Activated T-helper 1 cell treated with anti-CD3 and anti-CD28 coated beads, Interleukin-2, amount 50 U/mL, for 16 hours (primary cell): ENCODE measurements at places on chromosomes 2 and 18.

- DNase-seq = no peak
Measured at GRCh38 chr2:199259671-199260070, 198.1 kb downstream of the SATB2 start.

DNA sequence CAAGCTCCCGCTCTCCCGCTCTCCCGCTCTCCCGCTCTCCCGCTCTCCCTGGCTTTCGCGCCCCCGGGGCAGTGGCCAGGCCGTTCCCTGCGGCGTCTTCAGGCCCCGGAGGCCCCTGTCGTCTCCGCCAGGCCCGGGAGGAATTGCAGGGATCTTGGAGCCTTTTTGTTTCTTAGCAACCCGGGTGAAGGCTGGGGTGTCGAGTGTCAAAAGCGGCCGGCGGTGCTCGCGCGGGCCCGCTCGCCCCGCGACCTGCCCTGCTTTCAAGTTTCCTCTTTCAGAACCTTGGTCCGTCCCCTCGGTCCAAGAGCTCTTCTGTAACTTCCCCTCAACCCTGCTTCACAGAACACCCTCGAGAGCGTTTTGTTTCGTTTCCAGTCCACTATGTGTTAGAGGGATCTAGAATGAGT, 1.4 kb downstream of the RNF138 start:
- DNase-seq = no peak

DNA sequence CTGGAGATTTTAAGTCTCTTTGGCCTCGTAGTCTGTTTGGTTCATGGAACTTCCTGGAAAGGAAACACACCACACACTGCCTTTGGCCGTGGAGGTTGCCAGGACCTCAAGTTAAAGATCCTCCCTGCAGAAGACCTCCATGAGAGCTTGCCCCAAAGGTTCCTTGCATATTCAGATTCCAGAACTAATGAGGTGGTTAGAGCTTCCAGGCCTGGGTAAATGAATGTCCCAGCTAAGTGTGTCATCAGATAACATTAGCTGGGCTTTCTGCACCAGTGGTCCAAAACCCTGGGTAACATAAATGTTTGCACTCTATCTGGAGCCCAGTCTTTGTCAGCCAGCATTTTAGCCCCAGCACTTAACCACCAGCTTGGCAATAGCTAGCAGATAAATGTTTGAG, 122.1 kb upstream of the EML6 start:
- no peak for DNase-seq

- DNase-seq = no peak
Measured at GRCh38 chr2:131493199-131493968, 1.2 kb upstream of the MZT2A start.

- no peak for DNase-seq
Measured at GRCh38 chr2:241925277-241925676, 55.7 kb downstream of the RTP5 start.

DNA sequence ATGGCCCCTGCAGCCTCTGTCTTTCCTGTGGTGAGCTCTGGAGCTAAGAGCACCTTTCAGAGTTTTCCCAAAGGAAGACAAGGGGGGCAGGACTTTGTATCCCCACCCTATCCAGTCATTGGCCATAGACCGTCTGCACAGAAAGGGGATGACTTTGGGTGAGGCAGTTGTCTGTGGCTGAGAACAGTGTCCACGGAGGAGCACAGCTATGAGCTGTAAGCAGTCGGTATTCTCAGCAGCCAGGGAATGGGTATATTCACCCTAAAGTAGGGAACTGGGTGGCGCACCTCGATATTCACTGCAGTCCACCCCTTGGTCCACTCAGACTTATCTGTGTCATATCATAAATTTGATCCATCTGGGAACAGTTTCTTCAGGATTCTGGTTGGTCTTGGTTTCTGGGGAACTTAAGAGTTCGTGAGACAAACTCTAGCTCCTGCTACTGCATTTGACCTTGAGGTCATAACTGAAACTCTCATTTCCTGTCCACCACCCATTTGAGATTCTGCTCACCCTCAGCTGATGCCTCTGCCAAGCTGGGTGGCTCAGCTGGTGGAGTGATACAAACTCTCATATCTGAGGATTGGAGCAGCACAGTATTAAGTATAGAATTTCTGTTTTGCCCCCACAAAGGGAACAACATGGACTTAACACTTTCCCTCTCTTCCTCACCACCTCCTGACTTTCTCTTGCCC, 45.2 kb upstream of the SCG2 start:
- DNase-seq = no peak

GRCh38 chr18:25177631-25178030, 174.3 kb downstream of the ZNF521 start:
- DNase-seq = no peak

- DNase-seq = no peak
Measured at GRCh38 chr2:215811003-215811402, 202.3 kb downstream of the MREG start.

DNA sequence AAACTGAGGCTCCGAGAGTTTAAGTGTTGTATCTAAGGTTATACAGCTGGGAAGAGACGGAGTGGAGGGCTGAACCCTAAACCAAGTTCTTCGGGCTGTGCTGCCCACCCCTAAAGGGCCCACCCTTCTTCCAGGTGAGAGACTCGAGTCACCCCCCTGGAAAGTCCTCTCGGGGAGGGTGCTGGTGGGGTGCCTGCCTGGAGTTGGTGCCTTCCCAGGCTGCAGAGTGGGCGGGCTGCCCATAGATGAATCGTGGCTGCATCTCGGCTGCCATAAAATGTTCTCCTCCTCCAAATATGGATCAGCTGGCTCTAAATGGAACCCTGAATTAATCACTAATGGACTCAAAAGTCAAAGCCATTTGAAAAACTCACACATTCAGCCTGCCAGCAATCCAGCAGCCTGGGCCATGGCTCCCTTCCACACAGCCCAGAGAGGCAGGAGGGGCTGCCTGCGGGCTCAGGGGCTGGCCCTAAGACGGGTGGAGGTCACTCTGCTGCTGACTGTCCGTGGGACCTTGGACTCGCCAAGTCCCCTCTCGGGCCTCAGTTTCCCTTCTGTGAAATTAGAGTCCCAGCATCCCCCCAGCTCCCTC, 7.7 kb downstream of the CIB4 start:
- DNase-seq = no peak

DNA sequence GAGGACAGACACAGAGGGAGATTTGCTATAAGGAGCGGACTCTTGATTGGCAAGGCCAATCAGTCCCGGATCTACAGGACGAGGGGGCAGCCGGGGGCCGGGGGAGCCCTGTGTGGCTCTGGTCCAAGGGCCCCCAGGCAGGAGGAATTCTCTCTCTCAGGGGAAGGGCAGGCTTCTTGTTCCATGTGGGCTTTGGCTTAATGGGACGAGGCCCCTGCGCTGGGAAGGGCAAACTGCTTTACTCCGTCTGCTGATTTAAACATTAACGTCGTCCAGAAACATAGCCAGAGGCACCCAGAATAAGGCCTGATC, 75.9 kb downstream of the TMEM18 start:
- no peak for DNase-seq

DNA sequence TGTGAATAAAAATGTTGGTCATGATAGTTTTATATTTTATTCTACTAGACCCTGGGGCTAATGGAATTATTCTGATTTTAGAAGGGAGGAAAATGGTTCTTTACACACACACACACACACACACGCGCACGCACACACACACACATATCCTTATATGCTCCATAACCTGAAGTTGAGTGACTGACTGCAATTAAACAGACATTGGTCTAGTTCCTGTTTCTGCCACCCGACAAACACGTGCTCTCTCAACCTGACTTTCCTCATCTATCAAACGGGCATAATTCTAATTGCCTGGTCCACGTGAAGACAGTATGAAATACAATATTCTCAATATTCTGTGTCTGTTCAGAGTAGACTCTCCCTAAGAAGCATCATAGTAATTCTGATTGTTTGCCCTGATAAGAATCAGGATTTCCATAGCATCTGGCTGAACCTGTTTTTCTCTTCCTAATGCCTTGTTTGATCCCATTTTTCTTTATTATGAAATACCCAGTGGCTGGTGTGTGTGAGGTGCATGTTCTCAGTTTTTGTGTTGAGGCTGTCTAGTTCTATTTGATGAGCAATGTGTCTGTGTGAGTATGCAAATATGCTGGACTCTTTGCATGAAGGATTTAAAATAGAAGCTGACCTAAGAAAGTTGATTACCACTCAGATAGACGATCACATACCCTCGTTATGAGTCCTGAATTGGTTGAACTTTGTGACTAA, 51.0 kb downstream of the SETBP1 start:
- DNase-seq = no peak

- DNase-seq = no peak
Measured at GRCh38 chr2:10504370-10504993, 56.4 kb upstream of the ODC1 start.

DNA sequence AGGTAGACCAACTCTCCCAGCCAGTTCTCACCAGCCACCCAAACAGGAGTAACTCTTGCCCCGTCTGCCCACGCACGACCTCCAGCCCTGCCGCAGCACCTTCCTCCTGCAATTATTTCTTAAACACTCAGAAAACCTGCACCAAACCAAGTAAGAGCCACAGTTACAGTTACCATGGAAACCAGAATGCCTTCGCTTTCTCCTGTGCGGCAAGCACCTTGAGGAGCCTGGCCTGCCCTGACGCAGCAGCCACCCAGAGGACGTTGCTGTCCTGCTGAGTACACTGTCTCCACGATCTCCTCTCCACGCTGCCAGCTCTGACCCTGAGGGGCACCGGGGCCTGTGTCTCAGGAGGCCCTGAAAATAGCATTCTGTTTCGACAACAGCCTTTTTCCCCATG, 94.3 kb upstream of the SMIM21 start:
- no peak for DNase-seq

GRCh38 chr2:202121532-202122162, 48.6 kb downstream of the KIAA2012 start:
- DNase-seq = no peak

GRCh38 chr2:63050334-63051041, at the start of gene OTX1:
Gene OTX1, plus strand, starts transcription at chr2:63050830. Its CDS starts 2,161 bp downstream, at chr2:63052991.
- no peak for DNase-seq

GRCh38 chr2:223058952-223059716, 7.1 kb downstream of the KCNE4 start:
- no peak for DNase-seq

GRCh38 chr2:198137733-198138132, 333.3 kb downstream of the PLCL1 start:
- DNase-seq = no peak

DNA sequence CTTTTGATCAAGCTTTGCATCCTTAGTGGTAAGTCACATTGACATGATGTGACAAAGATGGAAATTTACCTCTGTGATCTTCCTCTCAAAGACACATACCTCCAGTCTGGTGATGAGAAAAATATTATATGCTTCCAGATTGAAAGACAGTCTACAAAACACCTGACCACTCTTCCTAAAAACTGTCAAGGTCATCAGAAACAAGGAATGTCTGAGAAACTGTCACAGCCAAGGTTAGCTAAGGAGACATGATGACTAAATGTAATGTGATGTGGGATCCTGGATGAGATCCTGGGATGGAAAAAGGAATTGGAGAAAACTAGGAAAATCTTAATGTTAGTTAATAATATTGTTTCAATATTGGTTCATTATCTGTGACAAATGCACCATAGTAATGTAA, 226.6 kb upstream of the ST6GAL2 start:
- no peak for DNase-seq

DNA sequence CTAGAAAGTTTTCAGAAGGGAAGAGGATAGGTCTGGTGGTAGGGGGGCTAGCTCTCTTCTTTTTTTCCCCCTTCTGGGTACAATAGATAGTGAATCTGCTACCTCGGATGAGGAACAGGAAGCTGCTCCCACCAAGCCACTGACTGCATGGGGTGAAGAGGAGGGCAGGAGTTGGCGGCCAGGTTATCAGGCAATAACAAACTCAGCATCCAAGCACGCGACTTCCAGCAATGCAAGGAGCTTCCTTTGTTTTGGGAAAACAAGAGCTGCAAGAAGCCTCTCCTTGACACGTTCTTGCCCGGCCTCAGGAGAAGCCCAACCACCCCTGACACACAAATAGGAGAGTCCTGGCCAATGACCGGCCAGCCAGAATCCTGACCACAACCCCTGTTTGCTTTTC, 32.2 kb downstream of the NHEJ1 start:
- no peak for DNase-seq

DNA sequence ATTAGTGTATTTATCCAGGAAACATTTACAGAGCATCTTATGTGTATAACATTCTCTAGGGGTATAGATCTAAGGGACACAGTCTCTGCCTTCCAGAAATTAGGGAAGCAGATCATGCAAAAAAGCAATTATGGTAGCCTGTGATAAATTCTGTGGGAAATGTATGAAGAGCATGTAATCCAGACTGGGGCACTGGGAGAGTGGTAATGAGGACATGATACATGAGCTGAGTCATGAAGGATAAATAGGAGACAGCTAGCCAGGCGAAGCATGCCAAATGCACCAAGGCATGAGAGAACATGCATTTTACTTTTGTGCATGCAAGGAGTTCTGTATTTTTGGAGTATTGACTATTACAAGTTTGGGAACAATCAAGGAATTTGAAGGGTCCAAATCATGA, 8.9 kb upstream of the RPRM start:
- DNase-seq = no peak

GRCh38 chr2:69933254-69933828, 18.4 kb downstream of the MXD1 start:
- DNase-seq = no peak

GRCh38 chr2:223601018-223601417, 1.1 kb downstream of the SCG2 start:
- DNase-seq = no peak

- no peak for DNase-seq
Measured at GRCh38 chr2:171554991-171555615, 32.8 kb downstream of the CYBRD1 start.

DNA sequence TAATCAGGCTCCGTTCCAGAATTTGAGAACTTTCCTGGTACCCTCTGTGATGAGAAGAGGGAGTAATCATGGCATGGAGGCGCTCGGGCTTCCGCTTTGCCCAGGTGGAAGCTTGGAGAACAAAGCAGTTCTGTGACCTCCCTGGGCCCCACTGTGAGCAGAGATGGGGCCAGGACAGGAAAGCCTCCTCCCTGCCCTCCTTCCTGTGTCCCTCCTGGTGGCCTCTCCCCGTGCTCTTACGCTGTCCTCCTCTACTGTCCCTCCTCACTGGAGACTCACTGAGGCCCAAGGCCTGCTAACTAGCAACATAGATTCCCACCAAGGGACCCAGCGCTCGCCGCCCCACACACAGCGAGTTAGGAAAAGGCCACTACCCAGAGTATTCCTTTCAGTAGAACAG, 119.8 kb downstream of the MAPK4 start:
- DNase-seq = no peak

DNA sequence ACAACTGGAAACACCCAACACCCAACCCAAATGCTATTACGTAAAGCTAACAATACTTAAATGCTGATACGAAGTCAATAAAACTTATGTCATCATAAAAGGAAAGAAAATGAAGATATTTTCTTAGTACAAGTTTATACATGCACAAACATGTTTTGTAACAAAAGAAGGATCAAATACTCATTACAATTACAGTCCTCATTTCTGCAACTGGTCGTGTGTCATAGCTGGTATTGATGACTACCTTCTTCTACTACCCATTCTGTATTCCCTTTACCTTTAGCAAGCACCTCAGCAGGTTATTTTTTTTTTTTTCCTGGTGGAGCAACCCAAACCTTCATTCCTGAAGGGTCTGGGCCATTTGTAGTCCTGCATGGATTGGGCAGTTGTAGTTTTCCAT, 1298.5 kb downstream of the SUCLG1 start:
- DNase-seq = no peak

GRCh38 chr2:28415010-28415409, 22.4 kb downstream of the FOSL2 start:
- no peak for DNase-seq

- DNase-seq = no peak
Measured at GRCh38 chr2:218065239-218066006, 3.6 kb upstream of the RUFY4 start.

- DNase-seq = no peak
Measured at GRCh38 chr2:29001806-29002205, 20.7 kb downstream of the TOGARAM2 start.
